Activated T-helper 9 cell treated with anti-CD3 and anti-CD28 coated beads, Interleukin-2, amount 50 U/mL, for 16 hours (primary cell): ENCODE measurements at places on chromosomes 7 and 10.

- no peak for DNase-seq
Measured at GRCh38 chr7:54112567-54112966, 429.6 kb upstream of the VSTM2A start.

DNA sequence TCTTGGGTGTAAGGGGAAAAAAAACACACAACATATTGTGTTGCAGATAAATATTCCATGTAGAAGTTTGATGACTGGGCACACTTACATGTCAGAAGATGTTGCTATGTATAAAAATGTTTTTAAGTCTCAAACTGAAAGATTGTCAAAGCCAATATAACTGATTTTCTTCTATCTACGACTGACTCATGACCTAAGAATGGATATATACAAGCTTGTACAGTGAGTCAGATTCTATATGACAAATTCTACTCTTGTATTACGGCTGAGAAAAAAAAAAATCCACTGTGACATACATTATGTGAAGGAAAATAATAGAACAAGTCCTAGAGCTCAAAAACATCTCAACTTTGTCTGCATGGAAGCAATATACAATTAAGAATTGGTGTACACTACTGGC lies 343.0 kb upstream of the PCDH15 start:
- no peak for DNase-seq

DNA sequence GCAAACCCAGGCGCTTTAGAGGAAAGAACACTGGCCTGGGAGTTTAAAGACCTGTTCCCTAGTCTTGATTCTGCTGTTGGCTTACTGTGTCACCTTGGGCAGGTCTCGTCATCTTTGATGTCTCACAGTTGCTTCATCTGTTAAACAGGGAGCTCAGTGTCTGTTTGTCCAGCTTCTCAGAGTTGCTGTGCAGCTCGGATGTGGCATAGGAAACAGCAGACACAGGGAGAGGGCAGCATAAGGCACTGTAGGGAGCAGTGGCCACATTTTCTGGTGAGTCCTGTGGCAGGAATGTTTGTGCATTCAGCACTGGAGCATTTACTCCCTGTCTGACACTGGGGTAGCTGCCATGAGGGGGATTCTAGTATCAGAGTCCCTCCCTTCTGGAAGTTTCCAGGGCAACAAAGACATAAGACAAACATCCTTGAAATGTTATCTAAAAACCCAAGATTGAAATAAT lies 2.0 kb downstream of the REPIN1 start:
- DNase-seq = no peak

GRCh38 chr7:40698214-40698920 lies 563.6 kb downstream of the SUGCT start:
- DNase-seq = no peak

DNA sequence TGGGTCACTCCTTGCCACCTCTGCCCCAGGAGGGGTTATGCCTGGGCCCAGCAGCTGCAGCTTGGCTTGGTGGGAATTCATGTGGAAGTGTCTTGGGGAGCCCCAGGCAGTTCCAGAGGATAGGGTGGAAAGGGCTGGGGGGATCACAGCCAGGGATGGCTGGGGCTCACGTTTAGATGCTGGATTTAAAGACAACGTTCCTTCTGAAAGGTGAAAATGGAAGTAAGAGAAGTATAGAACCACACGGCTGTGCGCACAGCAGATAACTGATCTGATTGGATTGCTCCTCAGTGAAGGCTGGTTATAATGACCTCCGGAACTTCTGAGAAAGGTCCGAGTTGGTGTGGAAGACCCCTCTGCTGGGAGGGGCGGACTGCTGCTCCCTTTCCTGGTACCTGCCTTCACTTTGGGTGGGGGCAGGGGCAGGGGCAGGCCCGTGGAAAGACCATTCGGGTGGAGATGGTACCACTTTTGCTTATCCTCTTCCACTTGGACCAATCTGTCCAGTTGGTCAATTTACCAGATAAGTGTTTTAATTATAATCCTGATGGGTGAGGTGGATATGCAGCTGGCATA lies 7.9 kb upstream of the MYL7 start:
- DNase-seq = no peak

GRCh38 chr10:11594589-11595394 lies 16.7 kb downstream of the USP6NL start:
- DNase-seq = no peak

GRCh38 chr10:116069856-116070255 lies 203.2 kb downstream of the GFRA1 start:
- DNase-seq = no peak

- DNase-seq = no peak
Measured at GRCh38 chr7:122597277-122597676, 101.6 kb downstream of the RNF133 start.

DNA sequence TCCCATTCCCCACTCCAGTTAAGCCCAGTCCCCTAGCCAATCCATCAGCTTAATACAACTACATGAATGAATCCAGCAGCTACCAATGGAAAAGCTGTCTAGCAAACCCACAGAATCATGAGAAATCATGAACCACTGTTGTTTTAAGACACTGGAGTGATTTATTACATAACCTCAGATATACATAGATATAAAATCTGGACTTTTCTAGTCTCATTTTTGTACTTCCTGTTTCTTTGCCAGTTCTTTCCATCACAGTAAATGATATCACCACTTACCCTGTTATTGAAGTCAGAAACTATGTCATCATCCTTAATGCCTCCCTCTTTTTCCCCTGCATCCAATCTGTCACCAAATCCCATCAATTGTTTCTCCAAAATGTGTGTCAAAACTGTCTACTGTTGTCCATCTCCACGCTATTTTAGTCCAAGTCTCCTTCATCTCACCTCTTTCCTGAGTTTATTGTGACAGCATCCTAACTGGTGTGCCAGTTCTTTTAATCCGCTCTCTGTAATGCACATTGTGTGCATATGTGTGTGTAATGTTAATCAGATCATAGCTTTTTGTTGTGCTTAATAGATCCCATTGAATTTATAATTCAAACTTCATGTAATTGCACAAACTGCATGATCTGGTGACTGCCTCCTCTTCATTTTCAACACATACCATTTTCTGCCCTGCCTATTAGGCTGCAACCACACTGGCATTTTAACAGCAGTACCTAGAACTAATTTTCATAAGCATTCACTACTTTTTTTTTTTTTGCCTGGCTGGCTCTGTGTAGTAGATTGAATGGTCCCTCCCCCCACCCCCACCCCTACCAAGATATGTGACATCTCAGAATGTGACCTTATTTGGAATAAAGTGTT lies 56.0 kb downstream of the MKLN1 start:
- no peak for DNase-seq

DNA sequence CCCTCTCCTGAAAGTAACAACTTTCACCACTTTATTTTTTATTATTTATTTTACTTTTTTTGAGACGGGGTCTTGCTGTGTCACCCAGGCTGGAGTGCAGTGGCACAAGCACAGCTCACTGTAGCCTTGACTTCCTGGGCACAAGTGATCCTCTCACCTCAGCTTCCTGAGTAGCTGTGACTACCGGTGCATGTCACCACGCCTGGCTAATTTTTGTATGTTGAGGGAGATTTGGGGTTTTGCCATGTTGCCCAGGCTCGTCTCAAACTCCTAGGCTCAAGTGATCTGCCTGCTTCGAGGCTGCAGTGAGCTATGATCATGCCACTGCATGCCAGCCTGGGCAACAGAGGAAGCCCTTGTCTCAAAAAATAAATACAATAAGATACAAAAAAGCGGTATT lies 14.9 kb upstream of the SLIT1 start:
- DNase-seq = no peak

DNA sequence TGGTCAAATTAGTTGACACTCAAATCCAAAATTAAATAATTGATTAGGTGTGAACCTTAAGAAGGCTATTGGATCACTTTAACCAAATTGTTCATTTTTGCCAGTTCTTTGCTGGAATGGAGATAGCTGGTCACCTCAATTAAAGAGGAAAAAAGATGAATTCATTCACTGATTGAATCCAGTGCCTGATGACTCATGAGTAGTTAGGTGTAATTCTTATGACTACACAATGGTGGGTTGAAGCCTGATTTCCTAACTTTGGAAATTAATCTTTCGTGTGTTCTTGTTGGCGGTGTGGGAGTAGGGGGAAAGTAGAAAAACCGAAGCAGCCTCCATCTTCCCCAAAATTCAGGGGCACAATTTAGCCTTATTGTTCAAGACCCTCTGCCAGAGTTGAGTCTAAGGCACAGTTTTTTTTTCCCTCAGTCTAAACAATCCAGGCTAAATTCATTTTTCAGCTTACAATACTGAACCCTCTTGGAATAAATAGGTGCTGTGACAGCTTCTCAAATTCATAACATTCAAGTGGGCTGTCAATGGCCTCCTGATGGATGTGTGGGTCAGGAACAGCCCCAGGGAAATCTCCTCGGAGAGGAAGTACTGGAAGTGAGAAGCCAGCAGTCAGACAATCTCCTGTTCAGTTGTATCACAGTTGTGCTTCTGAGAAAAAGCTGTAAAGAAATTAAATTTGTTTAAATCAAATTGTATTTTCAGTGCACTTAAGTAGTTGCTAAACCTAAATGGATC lies 356.6 kb downstream of the BBS9 start:
- no peak for DNase-seq

GRCh38 chr10:110497438-110498086 lies at the start of gene DUSP5:
DUSP5 (plus strand) TSS chr10:110497907; CDS start chr10:110498122, 215 bp downstream.
- DNase-seq = peak; percentile 94

DNA sequence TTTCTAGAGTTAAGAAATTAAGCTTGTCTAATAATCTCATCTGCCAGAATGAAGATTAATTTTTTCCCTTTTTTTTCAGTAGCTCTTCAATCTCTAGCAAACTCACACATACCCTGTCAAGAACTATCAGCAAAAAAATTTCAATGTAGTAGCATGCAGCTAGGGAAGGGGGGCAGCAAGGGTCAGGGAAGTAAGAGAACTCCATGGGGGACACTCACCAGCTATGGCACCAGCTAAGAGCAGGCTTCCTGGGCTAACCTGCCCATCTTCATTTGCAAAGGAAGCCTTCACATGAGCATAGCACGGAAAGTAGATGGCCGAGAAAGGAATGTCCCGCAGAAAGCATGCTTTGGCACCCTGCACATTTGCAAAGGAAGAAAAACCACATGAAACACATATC lies 190.4 kb downstream of the SLC25A13 start:
- DNase-seq = no peak

DNA sequence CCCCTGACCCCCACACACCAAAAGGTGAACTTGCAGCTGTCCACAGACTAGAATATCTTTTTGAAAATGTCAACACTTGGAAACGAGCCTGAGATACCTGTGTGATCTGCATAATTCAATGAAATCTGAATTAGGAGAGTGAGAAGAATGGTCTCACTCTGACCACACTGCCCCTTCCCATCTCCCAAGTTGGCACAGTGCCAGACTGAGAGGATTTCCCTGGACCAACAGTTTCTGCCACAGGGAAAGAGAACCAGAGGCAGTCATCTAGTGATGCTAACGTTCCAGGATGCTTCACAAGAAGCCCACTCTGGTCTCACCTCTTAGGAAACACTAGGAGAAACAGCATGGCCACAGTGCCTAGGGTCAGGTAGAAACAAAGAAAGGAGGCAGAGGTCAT lies 479.0 kb downstream of the SDK1 start:
- DNase-seq = no peak

- DNase-seq = no peak
Measured at GRCh38 chr10:30836406-30836805, 195.3 kb downstream of the ZNF438 start.

- peak; percentile 24 for DNase-seq
Measured at GRCh38 chr7:43647673-43648472, 65.0 kb downstream of the STK17A start.

DNA sequence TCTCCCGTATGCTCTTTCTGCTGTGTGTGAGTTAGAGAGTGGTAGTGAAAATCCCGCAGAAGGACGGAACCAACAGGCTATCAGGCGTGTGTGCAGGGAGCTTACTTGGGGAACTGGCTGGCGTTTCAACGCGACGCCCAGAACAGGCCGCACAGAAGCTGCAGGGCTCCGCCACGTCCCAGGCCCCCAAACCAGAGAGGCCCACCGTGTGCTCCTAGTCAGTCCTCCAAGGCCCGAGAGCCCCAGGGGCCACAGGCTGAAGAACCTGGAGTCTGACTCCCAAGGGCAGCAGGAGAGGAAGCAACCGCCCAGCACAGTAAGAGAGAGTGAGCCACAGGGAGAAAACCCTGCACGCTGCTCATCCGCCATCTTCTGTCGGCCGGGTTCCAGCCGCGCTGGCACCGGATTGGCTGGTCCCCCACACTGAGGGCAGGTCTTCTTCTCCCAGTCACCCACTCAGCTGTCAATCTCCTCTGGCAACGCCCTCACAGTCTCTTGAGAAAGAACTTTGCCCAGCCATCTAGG lies 730.6 kb upstream of the VSTM2A start:
- DNase-seq = no peak

DNA sequence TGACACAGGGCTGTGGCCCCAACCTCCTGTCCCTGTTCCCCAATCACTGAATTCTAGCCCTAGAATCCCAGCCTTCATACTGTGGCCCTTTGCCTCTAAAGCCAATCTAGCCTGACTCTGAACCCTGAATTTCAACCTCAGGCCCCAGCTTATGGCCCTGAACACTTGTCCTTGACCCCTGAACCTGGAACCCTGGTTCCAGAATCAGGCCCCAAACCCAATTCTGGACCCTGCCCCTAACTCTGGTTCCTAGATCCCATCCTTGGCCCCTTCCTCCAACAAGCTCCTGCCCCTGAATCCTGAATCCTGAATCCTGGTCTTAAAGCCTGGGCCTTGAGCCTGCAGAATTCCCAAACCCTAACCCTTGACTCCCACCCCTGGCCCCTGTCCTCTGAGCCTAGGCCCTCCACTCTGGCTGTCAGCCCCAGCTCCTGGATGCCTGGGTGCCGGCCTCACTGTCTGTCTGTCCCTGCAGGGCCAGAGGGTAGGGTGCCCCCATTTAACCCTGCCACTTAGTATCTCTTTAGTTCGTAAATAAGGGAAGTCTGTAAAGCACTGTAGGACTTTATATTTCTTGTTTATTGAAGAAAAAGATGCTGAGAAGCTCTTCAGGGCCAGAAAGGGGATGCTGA lies 1.3 kb downstream of the INPP5A start:
- no peak for DNase-seq
